Stomach (tissue), 19 donors: ENCODE measurements at places on chromosomes 7 and 10.

- no peak for DNase-seq
Observed at GRCh38 chr10:110527731-110528171, 30.0 kb downstream of the DUSP5 start.

GRCh38 chr7:149471289-149471953 lies 10.6 kb upstream of the ZNF777 start:
- no peak for DNase-seq

- DNase-seq, result no peak
Observed at GRCh38 chr7:80630608-80631405, 7.6 kb upstream of the CD36 start.

DNA sequence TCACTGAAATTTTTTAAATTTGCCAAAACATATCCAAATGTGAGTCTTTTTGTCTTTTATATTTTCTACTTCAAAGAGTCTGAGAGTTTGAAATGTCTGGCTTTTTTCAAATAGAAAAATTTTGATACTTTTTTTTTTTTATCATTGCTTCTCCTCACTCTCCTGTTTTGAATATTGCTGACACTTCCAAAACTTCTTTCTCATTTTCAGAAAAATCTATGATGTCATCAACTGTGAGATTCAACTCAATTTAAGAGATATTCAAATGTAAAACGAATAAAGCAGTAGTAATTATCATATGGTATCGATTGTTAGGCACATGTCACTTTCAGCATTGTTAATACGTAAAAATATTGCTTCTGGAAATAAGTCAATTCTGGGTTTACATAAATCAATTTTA lies 505.8 kb upstream of the STEAP1 start:
- DNase-seq, result no peak

GRCh38 chr10:60281792-60282353 lies 107.8 kb downstream of the ANK3 start:
- DNase-seq, result no peak

GRCh38 chr7:25389489-25390106 lies 161.3 kb upstream of the NPVF start:
- DNase-seq, result no peak

DNA sequence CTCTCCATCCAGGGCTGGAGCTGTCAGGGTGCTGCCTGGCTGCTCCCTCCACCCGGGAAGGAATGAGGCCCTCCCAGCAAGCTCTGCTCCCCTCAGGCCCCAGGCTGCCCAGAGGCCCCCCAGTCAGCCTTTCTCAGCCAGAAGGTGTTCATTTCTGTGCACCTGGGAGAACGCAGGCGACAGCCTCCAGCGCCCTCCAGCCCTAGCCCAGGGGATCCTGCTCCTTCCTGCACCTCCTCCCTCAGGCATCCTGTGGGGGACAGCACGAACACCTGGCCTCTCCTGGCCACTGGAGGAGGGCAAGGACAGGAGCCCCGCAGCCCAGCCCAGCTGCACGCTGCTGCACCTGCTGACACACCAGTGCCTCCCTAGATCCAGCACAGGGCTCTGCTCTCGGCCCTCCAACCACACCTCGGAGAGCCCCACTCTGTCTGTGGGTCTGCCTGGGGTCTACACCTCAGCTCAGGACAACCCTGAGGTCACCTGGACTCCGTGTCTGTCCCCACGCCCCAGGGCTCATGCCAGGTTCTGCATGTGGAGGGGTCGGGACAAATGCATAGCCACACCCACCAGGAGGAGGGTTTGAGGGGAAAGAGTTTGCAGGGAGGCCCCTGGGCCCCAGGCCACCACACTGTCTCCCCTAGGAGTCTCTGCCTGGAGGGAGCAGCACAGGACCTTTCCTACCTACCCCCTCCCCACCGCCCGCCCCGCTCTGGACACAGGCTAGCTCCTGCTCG lies 7.4 kb upstream of the PWWP2B start:
- peak; percentile 69 for DNase-seq

GRCh38 chr7:127789031-127789430 lies 137.0 kb downstream of the SND1 start:
- no peak for DNase-seq

DNA sequence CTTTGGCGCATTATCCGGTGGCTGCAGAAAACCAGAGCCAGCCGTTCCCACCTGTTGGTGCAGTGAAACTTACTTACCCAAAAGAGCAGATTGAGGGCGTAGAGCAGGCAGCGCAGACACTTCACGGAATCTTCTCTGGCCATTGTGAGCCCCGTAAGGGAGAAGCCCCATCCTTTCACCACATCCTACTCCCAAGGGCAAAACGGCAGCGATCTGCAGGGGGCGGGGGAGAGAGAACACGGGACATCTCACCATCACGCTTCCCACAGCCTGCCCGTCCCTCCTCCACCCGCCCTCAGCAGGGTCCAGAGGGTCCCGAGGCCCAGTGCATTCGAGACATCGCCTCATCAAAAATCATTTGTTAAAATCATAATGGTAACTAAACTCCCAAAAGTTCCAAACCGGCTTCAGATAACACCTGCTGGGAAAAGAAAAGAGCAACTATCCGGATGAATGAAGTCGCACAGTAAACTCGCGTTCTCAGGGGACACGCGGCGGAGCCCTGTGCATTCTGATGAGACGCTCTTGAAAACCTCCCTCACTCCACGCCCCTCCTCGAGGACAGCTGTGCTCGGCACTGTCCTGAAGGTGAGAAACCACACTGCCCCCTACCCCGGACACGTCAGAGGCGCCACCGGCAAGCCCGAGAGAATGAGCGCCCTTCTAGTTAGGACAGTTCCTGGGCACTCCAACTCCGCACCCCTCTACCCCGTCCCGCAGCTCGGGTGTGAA lies 1.2 kb downstream of the TSPAN12 start:
- no peak for DNase-seq
